Karpas-422 (cell line): ENCODE measurements at places on chromosomes 2 and 18.

DNA sequence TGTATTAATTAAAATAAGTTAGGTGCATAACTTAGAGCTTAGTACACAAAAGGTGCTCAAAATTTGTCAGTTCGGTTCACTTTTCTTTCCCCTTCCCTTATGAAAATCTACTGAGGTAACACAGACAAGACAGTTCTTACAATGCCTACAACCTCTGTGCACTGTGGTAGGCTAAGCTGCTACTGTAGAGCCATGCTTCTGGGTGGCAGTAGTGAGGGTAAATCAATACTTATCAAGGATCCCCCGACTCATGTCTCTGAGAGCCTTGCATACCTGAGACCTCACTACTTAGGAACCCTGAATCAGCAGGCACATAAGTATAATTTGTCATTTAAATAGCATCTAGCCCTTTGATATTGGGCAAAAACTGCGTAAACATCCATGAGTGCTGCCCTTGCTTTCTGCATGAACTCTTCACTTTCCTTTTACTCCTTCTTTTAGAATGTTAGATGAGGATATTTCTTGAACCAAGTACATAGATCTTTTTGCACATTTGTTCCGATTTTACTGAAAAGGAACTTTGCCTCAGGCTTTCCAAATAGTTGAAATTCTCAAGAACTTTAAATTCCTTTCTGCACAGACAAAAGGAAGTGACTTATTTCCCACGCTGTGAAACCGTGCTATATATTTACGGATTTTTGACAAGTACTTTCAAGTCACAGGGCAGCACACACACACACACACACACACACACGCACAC is 234.4 kb downstream of the TRIB2 start:
- no peak for DNase-seq

DNA sequence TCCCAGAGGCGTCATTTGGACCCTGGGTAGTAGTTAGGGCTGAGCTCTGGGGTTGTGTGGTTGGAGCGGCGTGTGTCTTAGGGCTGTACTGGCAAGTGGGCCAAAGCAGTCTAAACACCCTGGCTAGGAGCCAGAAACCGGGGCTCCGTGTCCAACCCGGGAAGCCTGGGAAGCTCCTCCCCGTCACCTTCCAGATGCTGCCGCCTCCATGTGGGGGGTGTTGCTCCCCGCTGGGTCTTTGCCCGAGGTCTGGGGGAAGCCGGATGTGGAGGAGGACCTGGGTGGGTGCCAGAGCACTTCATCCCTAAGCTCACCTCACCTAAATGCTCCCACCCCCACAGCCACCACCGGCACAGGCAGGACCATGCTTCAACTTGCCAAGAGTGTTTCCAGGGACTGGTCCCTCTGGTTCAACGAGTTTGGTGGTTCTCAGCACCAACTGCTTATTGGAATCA is 25.4 kb downstream of the TET3 start:
- DNase-seq, result no peak

DNA sequence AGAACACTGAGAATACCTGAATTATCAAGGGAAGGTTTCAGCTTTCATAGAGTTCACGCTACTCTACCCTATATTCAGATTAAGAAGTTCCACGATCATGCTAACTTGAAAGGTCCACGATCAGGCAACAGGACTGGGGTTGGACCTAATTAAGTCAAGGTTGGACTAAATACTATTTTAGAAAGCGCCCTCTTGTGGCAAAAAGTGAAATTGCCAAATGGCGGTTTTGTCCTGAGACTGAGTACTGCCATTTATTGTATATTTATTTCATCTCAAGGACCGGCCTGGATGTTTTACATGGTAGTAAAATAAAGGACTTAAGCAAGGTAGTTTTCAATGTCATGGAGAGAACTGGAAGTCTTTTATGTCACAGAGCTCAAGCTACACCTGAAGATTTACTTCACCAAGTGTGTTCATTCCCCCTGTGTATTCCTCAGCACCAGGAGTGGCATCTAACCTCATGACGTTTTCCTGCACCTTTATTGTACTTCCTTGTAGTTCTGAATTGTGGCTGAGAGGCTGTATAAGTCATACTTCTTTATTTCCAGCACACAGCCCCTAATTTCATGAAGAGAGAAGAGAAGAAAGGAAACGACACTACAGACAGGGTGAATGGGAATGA is 56.8 kb downstream of the SRD5A2 start:
- DNase-seq, result peak; percentile 88

GRCh38 chr18:33803636-33804035 is 225.6 kb downstream of the ASXL3 start:
- DNase-seq, result no peak

- DNase-seq, result no peak
Measured at GRCh38 chr2:160253440-160254188, 53.5 kb upstream of the ITGB6 start.

DNA sequence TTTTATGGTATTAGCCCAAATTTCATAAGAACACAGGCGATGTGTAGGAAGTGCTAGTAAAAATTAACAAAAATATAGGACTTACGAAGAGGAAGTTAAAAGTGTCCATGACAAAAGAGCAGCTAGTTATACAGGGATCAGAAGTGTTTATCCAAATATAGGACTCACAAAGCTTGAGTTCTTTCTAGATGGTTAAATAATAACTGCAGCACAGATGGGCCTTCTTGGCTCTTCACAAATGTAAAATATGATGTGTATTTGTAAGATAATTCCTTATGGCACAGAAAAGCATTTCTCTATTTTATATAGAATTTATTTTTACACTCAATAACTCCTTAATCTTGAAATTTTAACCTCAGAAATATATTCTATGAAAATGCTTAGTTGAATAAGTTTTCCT is 100.9 kb upstream of the SPHKAP start:
- DNase-seq, result no peak

DNA sequence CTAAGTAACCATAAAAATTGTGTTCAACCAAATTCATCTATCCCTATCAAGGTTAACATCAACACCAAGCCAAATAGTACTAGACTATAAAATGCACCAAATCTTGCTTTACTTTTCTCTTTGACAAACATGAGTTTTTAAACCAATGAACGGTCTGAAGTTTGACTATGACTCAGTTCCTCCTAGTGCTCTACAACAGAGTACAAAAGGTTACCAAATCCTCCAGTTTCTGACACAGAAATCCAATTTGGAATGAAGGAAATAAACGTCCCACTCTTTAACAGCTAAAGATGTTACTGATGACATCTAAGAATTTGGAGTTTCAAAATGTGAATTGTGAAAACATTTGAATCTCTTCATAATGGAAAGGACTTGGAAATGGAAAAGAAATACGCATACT is 11.8 kb upstream of the ACVR1 start:
- no peak for DNase-seq
